ENCODE measurements at places on chromosomes 1 and 21. TPM values are rescaled to one million over a fixed set of nuclear protein-coding genes. Genes with fewer than 3 reads are reported as not detected.

ACTL8 gene
- polyA plus RNA-seq, result not detected

HRNR gene
- not detected for polyA plus RNA-seq

AUNIP gene
- 0.08 TPM for polyA plus RNA-seq

TNFRSF18 gene
- polyA plus RNA-seq, result 1.4 TPM

AMY1A gene
- polyA plus RNA-seq, result not detected

IGSF9 gene
- polyA plus RNA-seq, result 0.56 TPM

MPL gene
- 0.07 TPM for polyA plus RNA-seq

ABL2 gene
- 9.7 TPM for polyA plus RNA-seq

AHCTF1 gene
- polyA plus RNA-seq, result 13.1 TPM

PLA2G2D gene
- polyA plus RNA-seq, result not detected

GNG12 gene
- 46.3 TPM for polyA plus RNA-seq

FAM78B gene
- polyA plus RNA-seq, result 0.87 TPM

SLAMF6 gene
- 0.73 TPM for polyA plus RNA-seq

RAP1GAP gene
- polyA plus RNA-seq, result 0.45 TPM

CENPF gene
- polyA plus RNA-seq, result 0.22 TPM

PTPN7 gene
- polyA plus RNA-seq, result 1.1 TPM

VWA5B1 gene
- not detected for polyA plus RNA-seq

UCK2 gene
- polyA plus RNA-seq, result 15.8 TPM

RNU1-3 gene
- polyA plus RNA-seq, result not detected

HORMAD1 gene
- not detected for polyA plus RNA-seq

FAM151A gene
- 0.46 TPM for polyA plus RNA-seq

RYR2 gene
- polyA plus RNA-seq, result 0.23 TPM

ADCY10 gene
- polyA plus RNA-seq, result 0.09 TPM

CYB561D1 gene
- polyA plus RNA-seq, result 4.8 TPM

GBP3 gene
- 2.3 TPM for polyA plus RNA-seq

AMY1C gene
- not detected for polyA plus RNA-seq

EPS15 gene
- 38.2 TPM for polyA plus RNA-seq

TRIM17 gene
- not detected for polyA plus RNA-seq

HSPG2 gene
- polyA plus RNA-seq, result 225 TPM

SYCP1 gene
- 0.21 TPM for polyA plus RNA-seq

RPTN gene
- not detected for polyA plus RNA-seq

CEP104 gene
- 10.3 TPM for polyA plus RNA-seq

CD34 gene
- polyA plus RNA-seq, result 9.4 TPM

Measured in adipose tissue (tissue), 3 donors.